NCI-H2029 (cell line): ENCODE measurements at places on chromosomes 4 and X.

DNA sequence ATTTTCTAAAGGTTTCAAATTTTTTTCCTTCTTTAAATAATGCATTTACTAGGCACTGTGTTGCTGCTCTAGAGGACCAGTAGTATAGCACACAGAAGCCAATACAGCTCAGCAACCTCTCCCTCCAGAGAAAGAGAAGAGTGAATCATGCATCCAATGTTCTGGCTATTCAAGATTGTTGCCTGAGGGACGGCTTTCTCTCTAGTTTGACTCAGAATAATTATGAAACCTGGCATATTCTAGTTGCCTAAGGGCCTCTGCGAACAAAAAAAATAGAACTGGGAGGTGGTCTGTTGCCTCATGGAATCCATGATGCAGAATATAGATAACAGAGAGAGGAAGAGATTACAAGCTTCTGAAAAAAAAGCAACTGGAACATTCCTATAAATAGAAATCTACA, 1233.3 kb upstream of the PABPC4L start:
- no peak for DNase-seq

DNA sequence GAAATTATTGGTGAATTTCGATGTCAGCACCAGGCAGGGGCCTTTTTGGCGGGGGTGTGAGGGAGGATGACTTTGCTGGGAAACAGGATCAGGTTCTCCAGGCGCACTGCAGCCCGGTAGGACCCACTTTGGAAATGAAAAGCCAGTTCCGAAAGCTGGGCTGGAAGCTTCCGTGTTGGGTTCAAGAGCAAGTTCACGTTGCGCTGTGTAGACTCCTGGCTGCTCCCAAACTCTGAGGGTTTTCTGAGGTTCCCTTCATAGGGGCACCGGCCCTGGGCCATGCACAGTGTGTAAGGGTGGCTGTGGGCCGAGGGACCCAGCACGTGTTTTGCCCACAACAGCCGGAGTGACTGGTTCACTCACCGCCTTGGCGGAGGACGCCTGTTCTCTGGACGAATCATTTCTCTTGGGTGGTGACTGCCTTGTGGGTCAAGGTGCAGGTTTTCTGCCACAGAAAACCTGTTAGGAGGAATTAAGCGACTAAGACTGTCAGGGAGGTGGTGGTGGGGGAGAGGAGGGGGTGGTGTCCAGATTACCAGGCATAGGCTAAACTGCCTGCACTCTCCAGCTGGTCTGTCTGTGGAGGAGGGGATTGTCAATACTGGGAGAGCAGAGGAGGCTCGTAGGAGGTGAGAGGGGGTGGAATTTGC, 8.0 kb downstream of the SHOX start:
- no peak for DNase-seq

- DNase-seq: no peak
Measured at GRCh38 chrX:106613277-106613676, 1.5 kb downstream of the RADX start.

- no peak for DNase-seq
Measured at GRCh38 chrX:7330971-7331746, 183.2 kb upstream of the PUDP start.

- DNase-seq: no peak
Measured at GRCh38 chr4:10809905-10810304, 125.3 kb upstream of the CLNK start.
